ENCODE measurements at places on chromosomes 1 and 21. TPM values are rescaled to one million over a fixed set of nuclear protein-coding genes. Genes with fewer than 3 reads are reported as not detected.

Gene GIPC2
- total RNA-seq, result 21.5 TPM

Gene FAM167B
- total RNA-seq, result 5.1 TPM

Gene RIIAD1
- total RNA-seq, result not detected

Gene PLPPR5
- not detected for total RNA-seq

Gene DENND4B
- total RNA-seq, result 106 TPM

Gene SLAMF7
- total RNA-seq, result 2.7 TPM

Gene NR1I3
- not detected for total RNA-seq

Gene GPR153
- total RNA-seq, result 127 TPM

Gene CR1L
- total RNA-seq, result not detected

Gene KIAA1614
- total RNA-seq, result 0.35 TPM

Gene PDC
- total RNA-seq, result not detected

Gene KRTAP10-6
- not detected for total RNA-seq

Gene KCNH1
- 1.9 TPM for total RNA-seq
